Adrenal gland (tissue), 19 donors: ENCODE measurements at places on chromosomes 13 and 19. TPM values are rescaled to one million over a fixed set of nuclear protein-coding genes. Genes with fewer than 3 reads are reported as not detected.
A peak's percentile ranks its signal among the peaks of the same experiment; 100 is the strongest.

Gene LAIR2
- total RNA-seq, result 1.4 TPM

- no peak for DNase-seq
Measured at GRCh38 chr13:47908197-47908902, 92.7 kb downstream of the SUCLA2 start.

GRCh38 chr19:58482372-58482771 lies 6.2 kb downstream of the ZNF446 start:
- no peak for DNase-seq

Gene TPTE2
- total RNA-seq, result not detected

Gene CATSPERD
- total RNA-seq, result not detected

- DNase-seq, result peak; percentile 93
Measured at GRCh38 chr19:4976401-4977298, 7.7 kb downstream of the KDM4B start.

DNA sequence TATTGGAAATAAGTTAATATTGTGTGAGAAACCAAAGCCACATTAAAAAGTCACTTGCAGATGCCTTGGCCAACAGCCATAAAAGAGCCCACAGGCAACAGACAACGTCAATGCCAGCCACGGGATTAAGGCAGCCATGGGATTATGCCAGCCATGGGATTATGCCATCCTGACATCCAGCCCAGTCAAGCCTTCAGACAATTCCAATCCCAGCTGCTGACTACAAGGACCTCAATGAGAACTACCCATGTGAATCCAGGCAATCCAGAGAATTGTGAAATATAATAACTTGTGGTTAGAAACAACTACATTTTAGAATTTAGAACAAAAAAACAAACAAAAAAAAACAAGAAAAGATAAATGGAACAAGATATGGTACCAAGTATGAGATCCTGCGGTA lies 356.6 kb downstream of the EFNB2 start:
- DNase-seq, result no peak

DNA sequence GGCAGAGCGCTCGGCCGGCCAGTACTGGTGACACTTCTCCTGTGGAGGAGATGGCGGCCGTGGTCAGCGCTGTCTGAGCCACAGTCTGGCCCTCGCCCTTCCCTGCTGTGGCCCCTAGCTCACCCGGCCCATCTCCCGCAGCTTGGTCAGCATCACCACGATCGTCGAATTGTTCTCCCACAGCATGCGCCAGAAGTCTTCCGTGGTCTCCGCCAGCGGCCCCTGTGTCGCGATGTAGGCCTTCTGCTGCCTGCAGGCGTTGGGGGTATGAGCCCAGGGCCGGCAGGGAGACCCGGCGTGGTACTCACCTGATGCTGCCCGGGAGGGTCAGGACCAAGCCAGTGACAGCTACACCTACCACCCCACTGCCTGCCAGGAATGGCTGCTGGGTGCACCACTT lies 130.1 kb downstream of the PTPRS start:
- no peak for DNase-seq

DNA sequence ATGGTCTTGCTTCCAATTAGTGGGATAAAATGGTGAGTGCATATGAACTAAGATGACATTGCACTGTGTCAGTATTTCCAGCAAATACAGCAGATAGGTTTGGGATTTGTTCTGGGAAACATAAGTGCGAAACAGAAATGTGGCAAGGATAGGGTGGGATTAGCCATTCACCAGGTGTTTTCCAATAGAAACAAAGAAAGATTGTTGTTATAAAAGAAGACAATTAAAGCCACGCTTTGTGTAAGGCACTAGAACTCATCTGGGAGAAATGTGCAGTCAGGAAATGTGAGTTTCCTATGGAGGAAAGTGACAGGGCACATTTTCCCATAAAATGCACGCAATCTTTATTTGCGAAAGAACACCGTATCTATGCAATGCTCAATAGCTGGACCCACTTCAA lies 1547.8 kb downstream of the EFNB2 start:
- no peak for DNase-seq

DNA sequence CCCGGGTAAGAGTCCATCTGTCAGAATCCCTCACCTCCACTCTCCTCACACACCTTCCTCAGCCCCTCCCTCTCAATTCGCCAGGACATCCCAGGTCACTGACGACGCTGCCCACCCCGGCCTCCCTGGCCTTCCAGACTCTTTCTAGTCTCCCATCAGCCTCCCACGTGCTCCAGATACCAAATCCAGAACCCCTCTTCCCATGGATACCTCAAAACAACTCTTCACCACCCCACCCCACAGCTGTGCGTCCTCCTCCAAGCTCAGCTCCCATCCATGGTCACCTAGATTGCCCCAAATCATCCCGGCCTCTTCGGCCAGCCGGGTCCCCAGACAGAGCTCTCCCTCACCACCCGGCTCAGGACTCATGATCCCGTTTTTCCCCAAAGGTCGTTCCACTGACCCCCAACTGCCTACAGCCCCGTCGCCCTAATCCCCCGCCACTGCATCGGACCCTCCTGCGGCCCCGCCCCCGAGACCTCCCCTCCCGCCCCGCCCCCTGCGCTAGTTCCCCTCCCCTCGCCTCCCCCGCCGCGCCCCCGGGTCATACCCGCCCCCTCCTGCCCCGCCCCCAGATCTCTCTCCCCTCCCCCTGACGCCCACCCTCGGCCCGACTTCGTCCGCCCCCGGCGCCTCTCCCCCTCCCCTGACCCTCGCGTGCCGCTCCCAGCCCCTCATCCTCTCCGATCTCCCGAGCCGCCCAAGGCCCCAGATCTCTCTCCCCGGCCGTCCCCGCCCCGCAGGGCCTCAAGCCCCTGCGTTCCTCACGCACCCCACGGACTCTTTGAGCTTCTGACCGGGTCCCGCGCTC lies 546 bp downstream of the UBXN6 start:
- DNase-seq, result peak; percentile 64

DNA sequence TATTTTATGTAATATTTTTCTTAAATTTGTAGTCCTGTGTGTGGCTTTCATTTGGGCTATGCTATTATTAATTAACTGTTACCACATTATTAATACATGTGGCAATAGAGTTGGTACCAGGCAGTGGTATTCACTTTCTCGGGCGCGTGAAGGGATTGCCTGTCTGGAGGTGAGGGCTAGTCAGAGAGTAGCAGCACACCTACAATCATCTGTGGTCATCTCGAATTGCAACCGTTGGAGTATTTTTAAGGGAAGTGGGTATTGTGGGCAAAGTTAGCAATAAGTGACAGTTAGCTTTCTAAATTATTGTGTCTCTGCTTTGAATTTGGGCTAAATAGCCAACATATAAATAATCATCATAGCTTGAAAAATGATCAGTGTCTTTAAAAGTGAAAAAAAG lies 20.0 kb upstream of the GPR18 start:
- no peak for DNase-seq
